ENCODE measurements at places on chromosomes 7 and 10.

- DNase-seq = no peak
These were observed 5.1 kb upstream of the PCBD1 start for GRCh38 chr10:70893227-70894006.

DNA sequence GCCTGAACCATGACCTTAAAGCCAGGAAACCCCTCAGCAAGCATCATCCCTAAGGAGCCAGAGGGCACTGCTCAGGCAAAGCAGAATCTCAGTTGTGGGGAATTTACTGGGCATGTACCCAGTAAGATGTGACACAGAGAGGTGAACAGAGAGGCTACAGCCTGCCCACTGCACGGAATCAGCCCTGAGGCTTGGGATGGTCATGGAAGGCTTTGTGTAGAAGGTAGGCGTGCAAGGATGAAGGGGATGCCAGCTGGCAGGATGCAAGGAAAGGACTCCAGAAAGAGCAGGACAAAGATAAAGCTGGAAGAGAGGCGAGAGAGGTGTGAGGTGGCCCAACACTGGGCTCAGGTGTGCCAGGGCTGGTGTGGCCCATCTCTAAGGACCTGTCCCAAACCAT lies 2.4 kb upstream of the AIFM2 start:
- DNase-seq = no peak

- no peak for DNase-seq
These were observed 631.7 kb upstream of the GALNT17 start for GRCh38 chr7:70500261-70500660.

DNA sequence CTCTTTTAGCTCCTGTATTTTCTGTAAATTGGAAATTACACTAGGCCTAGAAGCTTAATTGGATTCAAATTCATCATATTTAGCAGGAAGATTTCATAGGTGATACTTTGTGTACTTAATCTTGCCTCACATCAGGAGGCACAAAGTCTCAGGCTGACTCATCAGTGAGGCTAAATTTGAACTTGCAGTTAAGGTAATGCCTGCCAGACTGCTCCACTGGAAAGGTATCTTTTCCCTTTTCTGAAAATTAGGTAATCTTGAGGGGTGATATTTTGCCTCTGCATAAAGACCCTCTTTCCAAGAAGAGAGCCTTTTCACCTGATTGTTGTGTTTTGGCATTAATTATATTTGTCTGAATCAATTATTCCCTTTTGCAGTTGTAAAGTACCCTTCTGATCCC lies 14.6 kb downstream of the PPIA start:
- no peak for DNase-seq

DNA sequence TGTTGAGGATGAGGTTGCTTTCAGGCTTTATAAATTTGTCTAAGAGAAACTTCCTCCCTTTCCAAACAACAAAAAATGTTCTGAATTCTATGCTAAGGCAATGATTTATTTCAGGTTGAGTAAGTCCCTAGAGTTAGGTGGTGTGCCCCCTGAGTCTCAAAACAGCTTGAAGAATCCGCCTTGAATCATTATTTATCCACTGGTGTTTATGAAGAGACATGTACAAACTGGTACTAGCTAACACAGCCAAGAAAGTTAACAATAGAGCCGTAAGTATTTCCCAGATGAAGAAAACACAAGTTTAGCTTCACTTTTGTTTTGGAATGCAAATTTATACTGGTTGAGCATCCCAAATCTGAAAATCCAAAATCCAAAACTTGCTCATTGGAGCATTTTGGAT lies 66.2 kb upstream of the SRPK2 start:
- DNase-seq = no peak

- DNase-seq = no peak
These were observed 7.3 kb upstream of the CCDC6 start for GRCh38 chr10:59913547-59914237.

DNA sequence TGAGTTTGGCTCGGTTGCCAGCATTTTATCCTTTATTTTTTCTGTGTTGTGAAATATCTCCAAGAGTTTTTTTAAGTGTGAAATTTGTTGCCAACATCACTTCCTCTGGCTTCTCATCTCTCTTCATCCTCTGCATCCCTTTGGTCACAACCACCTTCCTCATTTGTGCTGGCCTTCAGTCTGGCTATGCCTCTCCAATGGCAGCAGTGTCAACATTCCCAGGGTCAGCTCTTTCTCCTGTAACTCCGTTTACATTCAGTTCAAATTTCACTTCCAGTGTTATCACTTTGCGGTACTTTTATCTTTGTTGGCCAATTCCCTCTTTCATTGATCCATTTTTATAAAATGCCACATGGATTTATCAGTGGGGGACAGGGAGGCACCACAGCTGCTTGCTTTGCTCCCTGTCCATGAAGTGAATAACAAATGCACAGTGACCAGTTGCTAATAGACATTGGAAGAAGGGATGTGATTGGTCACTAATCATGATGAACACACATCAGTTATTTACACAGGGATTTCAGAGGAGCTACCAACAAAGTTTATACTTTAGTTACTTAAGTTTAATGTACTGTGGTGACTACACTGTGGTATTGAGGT lies 311.4 kb upstream of the LRGUK start:
- peak; percentile 15 for DNase-seq

DNA sequence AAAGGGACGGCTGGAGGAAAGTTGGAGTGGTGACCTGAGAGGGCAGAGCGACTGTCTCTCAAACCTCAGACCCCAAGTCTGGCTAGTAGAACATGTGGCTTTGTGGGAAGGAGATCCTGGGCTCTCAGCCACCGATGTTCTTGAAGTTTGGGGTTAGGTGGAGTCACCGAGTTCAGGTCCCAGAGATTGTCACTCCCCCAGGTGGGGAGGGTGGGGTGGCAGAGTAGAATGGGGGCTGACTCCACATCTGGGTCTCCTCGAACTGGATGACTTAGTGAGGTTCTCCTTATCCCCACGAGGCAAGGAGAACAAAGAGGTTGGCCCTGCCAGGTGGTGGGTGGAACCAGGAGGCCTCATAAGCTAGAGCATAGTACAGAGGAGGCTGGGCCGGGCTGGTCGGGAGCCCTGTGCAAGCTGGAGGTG lies 14.7 kb upstream of the PNLIPRP2 start:
- DNase-seq = no peak

DNA sequence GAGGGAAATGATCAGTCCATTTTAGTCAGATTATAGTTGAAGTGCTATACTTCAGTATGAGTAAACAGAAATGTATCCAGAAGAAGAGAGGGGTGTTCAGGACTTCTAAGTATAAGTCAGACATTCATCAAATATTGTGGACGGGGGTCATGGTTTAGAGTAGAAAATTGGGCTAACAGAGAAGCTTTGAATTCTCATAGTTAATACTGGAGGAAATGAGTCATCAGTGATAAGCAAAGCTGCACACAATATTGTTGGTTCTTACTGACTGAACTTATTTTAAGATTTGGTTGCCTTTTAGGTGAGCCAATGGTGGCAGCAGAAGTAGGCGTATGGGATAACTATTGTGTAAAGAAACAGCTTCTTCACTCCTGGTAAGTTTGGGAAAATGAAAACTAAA lies 1.7 kb upstream of the SUMF2 start:
- DNase-seq = peak; percentile 51

GRCh38 chr10:131816157-131816775 lies 84.5 kb upstream of the PPP2R2D start:
- no peak for DNase-seq

- DNase-seq = no peak
These were observed 86.6 kb downstream of the CABCOCO1 start for GRCh38 chr10:61749291-61749690.

Data from SW480 (cell line).